Activated naive CD8-positive, alpha-beta T cell treated with anti-CD3 and anti-CD28 coated beads, Interleukin-2, amount 50 U/mL, for 24 hours (primary cell): ENCODE measurements at places on chromosomes 6 and 20.

DNA sequence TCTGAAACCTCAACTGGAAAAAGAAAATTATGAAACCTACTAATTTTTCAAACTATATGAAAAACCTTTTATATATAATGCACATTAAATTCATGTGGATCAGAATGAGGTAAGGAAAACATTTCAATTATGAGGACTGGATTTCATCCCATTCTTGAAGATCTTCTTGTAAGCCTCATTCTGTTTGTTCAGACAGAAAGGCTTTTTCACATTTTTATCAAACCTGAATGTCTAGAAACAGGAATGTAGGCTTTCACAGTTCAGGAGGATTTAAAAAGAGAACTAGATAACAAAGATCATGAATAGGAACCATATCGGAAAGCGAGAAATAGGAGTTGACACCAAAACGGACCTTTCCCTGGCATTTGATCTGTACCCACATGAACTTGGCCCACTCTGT is 192.5 kb upstream of the KCNK16 start:
- H3K27ac ChIP-seq, result no peak overlapping the region
- no peaks in the 10 kb centered on the region for H3K4me1 ChIP-seq
- no peak for DNase-seq
- peaks cover 14% of the 10 kb centered on the region for H3K27me3 ChIP-seq

DNA sequence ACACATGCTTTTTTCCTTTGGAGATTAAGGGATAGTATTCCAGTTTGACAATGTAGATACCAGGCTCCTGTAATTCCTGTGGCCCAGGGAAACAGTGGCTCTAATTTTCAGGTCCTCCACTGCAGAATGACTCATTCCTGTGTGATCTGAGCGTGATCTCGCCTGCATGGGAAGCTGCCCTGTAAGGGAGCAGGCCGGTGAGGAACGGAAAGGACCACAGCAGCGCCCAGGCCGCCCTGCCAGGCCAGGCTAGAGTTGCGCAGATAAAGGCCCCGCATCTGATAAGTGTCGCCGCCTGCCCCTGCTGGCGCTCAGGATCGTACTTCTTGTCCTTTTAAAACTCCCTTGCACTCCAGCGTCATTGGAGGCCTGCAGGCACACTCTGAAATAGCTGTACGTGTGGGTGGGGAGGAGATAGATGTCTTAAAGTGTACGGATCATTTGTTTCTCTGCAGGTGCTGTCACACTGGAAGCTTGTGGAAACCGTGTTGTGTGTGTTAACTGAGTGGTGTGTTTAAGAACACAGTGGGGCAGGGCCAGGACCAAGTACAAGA is 60.7 kb downstream of the SYNJ2 start:
- peaks cover 30% of the 10 kb centered on the region for H3K36me3 ChIP-seq
- no peak for DNase-seq
- H3K27me3 ChIP-seq, result no peaks in the 10 kb centered on the region

DNA sequence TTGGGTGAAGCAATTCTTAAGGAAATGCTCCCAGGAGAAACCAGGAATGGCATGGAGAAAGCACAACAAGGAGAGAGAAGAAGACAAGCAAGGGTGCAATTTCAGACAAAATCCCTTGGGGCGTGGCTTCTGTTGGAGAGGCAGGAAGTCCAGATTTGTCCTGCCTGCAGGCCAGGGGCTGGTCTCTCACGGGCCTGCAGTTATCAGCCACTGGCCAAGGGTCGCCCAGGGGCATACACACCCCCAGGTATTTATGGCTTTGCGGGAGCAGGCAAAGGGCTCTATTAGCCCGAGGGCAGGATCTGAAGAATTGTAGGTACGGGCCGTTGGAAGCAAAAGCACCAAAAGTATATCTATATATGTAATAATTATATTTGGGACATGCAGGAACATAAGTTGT is 87.7 kb downstream of the IYD start:
- no peaks in the 10 kb centered on the region for H3K36me3 ChIP-seq
- no peak overlapping the region for H3K27ac ChIP-seq
- no peak for DNase-seq

- peaks cover 24% of the 10 kb centered on the region for H3K4me1 ChIP-seq
- no peak for DNase-seq
- H3K4me3 ChIP-seq, result no peak overlapping the region
- no peaks in the 10 kb centered on the region for H3K27me3 ChIP-seq
- H3K36me3 ChIP-seq, result peaks cover 3% of the 10 kb centered on the region
Observed at GRCh38 chr20:63942969-63943807, 13.0 kb downstream of the UCKL1 start.

- H3K27me3 ChIP-seq, result no peaks in the 10 kb centered on the region
- H3K4me3 ChIP-seq, result no peak overlapping the region
- DNase-seq, result no peak
Observed at GRCh38 chr6:170222498-170223471, 68.1 kb downstream of the DLL1 start.
